ENCODE measurements at places on chromosomes 7 and 10.

DNA sequence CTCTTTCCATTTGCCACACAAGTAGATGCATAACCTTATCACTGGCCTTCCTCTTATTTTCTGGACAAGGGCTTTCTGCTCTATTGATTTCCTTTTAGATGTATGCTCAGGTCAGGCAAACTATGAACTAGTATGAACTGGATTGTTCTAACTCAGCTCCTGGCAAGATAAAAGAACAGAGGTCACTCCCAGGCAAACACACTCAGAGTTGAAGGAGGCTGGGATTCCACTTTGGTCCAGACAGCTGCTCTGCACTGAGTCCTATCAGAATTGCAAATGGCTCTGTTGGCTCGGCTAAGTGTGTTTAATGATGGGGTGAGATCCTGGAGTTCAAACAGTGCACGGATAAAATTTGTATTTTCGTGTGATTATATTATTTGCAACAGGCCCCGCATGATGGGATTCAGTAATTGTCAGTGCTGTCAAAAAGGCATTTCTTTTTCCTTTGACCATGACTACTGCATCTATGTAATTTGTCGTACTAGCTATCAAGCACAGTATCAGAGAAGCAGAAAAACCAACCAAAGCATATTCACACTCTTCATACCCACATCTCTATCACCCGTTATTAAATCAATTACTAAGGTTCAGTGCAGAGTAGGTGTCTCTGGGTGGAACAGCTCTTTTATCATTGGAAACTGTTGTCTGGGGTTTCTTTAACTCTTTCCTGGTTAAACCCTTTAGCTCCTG, 288.1 kb upstream of the PRKCQ start:
- DNase-seq: no peak

GRCh38 chr10:110165239-110165638, 42.2 kb upstream of the MXI1 start:
- DNase-seq: no peak

DNA sequence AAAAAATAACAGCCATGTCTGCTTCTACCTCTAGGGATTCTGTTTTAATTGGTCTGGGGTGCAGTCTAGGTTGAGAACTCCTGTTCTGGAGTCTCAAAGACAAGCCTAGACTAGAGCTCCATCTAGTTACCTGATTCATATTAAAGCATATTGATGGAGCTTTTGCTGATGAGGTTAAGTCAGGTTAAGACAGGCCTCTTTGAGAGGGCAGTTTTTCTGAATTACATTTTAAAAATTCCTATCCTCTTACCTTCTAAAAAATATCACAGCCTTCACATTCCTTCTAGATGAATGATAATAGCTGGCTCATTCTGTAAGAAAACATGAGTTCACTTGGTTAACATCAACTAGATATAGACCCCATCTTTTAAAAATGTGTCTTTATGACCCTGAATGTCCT, 28.9 kb downstream of the MGAM start:
- no peak for DNase-seq

DNA sequence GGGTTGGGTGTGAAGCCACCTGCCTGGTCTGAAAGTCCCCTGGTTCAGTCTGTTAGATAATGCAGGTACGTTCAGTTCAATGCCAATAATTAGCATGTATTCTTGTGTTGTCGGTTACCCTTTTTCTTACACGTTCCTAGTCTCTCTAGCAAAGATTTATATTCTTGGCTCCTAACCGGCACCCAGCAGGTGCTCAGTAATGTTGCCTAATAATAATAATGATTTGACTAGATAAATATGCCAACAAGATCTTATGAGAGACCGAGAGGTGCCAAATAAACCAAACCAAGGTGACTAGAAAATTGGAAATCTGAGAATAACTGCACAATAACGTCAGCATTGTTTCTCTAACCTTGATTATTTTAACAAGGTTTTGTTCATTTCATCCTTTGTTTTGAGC, 1.1 kb upstream of the SMIM30 start:
- DNase-seq: no peak

GRCh38 chr10:97611473-97611872, 21.8 kb downstream of the MORN4 start:
- DNase-seq: no peak

DNA sequence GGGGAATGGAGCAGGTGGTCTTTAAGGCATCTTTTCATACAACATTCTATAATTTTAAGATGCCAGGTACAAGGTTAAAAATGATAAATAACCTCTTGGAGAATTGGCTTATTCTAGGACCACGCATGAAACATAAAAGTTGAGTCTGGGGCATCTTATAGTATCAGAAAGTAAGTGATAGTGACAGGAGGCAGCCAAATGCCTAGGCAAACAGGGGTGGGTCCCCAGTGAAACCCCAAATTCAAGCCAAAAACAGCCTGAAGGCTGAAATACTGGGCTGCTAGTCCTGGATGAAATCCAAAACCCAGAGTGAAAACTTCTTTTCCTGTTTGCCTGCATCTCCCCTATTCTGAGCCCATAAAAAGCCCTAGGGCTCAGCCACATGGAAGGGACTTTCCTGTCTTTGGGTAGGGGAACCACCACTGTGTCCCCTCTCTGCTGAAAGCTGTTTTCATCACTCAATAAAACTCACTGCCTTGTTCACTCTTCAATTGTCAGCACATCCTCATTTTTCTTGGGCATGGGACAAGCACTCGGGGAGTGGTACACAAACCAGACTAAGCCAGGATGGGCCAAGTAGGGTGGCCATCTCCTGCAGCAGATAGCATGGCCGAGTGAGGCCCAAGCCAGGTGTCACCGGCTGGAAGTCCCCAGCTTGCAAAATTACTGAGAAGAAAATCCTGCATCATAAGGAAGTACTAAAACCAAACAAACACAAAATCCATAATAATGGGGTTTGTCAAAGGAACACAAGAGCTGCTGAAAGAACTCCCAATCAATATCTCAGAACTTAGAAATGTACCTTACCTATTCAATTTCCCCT, 241.6 kb upstream of the GALNT17 start:
- no peak for DNase-seq
